ENCODE measurements at places on chromosomes 1 and 21.
A peak's percentile ranks its signal among the peaks of the same experiment; 100 is the strongest.

DNA sequence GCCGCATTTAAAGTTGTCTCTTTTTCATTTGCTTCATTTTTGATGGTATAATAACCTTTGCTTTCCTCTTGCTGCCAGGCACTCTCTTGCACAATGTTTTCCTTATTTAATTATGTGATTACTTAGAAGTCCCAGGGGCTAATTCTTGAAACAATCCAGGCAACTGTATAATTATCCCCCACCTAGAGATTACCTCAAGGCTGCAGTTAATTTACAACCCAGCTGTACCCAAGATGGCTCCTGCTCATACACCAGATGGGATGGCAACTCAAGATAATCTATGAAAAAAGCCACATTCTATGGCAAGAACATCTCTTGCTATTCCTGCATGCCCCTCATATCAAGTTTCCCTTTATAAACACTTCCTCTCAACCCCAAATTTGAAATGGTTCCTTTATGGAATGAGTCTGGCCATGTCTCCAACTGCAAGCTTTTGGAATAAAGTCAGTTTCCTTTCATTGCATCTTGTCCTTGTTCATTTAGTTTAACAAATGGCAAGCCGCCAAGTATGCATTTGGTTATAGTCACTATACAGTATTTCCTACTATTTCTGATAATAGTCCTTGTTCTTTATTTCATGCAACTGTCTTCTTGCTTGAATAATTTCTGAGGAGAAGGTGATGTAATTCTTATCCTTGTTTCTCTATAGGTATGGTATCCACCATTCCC is 1042.6 kb downstream of the PLA2G4A start:
- no peak for DNase-seq

DNA sequence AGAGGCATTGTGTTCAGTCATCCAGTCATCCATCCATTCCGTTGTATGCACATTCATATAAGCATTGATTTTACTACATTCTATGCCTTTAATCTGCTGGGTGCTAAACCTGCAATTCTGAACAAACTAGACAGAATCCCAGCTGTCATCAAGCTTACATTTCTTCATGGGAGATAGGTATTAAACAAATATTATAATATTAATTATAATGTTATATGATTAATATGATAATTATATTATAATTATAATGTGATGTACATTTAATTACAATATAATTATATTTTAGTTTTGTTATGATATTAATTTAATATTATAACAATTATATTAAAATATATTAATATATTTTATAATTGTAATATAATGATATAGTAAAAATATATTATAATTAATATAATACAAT is 112.4 kb downstream of the BRINP3 start:
- no peak for DNase-seq

- no peak for DNase-seq
Measured at GRCh38 chr21:30652891-30653290, 10.2 kb downstream of the KRTAP20-3 start.

- no peak for DNase-seq
Measured at GRCh38 chr1:198754670-198755069, 115.8 kb downstream of the PTPRC start.

GRCh38 chr1:67584938-67585337 is 100.1 kb upstream of the GADD45A start:
- DNase-seq: no peak

GRCh38 chr21:42172596-42173483 is 46.1 kb upstream of the ABCG1 start:
- DNase-seq: no peak

DNA sequence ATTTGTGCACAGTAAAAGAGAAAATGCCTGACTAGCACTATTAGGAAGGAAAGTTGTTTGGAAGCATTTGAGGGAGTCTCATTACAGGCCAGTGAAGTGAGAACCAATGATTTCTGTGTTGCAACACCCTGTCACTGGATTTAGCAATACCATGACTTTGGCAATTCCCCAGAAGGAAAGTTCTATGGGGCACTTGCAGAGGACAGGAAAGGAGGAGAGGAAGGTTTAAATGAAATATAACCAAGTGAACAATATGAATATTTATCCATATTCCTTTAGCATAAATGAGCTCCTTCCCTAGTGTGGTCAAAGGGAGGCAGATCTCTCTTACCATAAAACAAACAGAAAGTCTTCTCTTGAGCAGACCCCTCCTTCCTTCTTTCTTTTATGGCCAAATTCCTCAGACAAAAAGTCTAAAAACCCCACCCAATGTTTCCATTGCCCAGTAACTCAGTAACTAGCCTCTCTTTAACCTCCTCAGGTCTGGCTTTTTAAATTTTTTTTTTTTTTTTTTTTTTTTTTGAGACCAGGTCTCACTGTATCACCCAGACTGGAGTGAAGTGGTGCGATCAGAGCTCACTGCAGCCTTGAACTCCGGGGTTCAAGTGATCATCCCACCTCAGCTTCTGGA is 5.5 kb downstream of the TLR5 start:
- no peak for DNase-seq

DNA sequence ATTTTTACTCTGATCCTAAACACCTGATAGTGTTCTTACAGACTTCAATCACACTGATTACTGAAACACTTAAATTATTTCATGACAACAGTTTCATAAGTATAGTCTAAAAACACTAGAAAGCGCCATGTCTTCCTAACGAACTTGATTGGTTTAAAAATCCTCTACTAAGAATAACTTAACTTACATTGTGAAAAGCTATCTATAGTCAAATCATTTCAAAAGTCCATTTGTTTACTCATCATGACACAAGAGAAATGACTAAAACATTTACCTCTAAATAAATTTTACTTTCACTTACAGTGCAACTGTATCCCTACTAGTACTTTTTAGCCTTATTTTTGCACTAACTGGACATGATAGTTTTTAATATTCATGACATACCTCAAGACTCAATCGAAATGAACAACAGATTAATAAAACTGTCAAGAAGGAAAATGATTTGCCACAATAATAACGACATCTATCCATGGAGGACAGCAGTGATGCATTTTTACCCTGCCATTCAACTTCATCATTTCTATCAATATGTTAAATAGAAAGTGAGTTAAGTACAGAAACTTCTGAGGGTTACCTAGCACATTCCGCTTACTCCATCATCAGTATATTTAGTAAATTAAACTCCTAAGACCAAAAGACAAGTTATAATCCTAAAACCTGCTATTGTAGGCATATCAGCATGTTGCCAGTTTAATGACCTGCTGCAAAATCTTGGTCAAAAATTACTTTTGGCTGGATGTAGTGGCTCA is 38.4 kb downstream of the AHCTF1 start:
- no peak for DNase-seq

DNA sequence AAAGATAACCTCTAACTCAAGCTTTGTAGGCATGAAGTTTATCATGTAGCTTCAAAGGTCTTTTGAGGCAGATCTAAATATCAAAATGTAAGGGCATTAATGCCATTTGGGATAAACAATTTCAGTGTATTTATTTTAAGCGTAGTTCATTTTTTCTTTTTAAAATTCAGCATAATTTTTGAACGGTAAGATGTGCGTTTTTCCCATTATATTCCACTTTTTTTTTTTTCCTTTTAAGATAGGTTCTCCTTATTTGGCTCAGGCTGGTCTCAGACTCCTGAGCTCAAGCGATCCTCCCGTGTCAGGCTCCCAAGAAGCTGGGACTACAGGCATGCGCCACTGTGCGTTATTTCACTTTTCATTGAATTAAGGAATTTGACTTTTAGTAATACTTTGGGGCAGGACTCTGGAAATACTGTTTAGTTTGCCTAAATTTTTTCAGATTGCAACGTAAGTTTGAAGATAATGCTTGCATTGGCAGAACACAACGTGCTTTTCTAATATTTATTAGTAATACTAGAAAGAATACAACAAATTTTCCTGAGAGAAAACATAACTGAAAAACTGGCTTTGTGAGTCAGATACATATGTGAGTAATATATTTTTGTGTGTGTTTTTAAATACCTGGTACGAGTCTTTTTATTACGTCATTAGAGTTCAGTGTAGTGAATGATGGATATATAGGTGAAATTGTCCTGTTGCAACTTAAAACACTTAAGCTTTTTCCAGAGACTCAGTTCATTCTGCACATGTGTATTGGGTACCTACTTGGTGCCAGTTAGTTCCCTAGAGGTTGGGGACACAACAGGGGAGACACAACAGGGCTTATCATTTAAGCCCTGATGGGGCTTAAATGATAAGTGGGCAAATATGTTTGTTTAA is 2.2 kb downstream of the RALGPS2 start:
- no peak for DNase-seq

DNA sequence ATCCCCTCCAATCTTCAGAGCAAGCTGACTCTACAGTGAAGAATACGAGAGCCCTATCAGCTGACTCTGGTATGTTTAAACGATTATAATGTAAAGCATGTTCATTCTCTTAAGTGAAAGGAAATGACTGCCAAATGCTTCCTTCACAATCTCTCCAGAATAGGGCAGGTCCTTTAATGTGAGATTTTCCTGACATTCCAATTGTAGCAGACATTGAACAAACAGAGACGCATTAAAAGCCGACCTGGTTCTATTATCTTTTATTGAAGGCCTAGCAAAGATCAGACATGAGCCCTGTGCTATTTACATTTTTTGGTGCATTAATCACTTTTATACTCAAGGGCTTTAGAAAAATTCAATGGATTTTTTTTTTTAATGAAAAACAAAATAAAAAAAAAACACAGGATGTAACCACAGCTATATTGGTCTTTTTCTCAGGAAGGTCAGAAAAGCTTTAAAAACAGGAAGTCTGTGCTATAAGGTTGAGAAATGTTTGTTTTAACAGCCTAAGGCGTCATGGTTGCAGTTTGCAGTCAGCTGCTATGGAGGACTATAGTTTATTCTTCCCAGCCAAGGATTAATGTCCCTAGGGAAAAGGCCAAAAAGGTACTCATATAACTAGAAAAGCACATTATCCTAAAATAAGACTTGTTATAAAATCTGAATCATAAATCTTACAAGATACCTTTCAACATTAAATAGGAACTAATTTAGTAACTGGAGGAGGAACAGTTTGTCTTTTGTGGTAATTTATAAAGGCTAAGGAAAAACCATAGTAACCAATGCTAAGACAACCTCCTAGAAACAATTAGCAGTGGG is 104.8 kb downstream of the RERE start:
- DNase-seq: peak; percentile 78

DNA sequence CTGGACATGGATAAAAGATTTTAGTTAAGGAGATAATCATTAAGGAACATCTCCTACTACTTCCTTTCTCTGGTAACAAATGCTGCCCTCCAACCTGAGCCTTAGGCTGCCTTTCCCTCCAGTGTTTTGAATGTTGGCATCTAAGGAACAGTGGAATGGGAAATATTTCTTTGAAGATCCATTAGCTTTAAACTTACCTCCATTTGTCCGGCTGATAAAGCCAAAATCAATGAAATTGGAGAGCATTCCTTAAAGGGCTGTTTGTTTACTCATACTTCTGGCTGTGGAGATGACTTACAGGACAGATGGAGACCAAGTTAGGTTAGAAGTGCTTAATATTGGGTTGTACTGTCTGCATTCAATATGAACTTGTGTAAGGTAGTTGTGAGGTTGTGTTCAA is 439.1 kb downstream of the PLA2G4A start:
- DNase-seq: no peak

- DNase-seq: no peak
Measured at GRCh38 chr1:200131551-200132125, 104.1 kb downstream of the NR5A2 start.

- DNase-seq: no peak
Measured at GRCh38 chr1:62334434-62334985, 15.3 kb upstream of the KANK4 start.

DNA sequence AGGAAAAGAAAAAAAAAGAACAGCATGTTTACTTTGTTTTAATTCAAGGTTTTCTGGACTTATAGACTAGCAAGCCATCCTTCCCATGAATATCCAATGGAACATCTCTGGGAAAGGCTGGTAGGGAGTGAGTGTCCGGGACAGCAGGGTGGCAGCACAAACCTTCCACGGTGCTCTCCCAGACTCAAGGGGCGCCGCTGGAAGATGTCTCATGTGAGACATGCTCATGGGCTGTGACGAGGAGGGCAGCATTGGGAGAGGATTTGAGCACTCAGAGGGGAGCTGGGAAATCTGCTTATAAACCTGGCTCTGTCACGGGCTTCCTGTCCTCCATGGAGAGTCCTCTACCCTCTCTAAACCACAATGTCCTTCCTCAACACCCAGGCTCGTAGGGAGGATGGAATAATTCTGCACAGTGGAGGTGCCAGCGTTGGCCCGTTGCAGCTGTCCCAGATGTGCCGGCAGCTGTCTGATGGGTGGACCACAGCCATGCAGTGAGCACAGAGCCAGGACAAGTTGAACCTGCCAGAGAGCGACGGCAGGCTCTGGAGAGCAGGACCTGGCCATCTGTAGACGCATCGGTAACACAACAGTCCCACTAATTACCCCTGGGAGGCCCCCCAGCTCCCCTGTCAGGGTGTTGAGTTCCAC is 100.1 kb upstream of the IGSF21 start:
- DNase-seq: no peak
